ENCODE measurements at places on chromosomes 3 and 15.
A peak's percentile ranks its signal among the peaks of the same experiment; 100 is the strongest.

DNA sequence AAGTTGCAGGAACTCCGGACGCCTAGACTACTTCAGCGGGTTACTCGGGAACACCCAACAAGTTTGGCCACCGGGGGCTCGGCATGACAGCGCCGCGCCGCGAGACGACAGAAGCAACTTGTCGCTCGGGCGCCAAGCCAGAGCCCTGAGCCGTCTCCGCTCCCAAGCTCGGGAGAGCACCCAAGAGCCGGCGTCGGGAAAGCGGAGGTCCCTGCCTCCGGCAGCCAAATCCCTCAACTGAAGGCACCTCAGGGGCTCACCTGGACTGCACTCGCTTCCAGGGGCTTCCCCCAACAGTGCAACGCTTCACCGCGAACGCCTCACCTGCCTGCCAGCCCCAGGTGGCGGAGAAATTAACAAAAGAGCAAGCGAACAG lies 640 bp downstream of the MB21D2 start:
- DNase-seq: peak; percentile 75

GRCh38 chr3:24829011-24829581 lies 334.4 kb upstream of the THRB start:
- peak; percentile 67 for DNase-seq

GRCh38 chr3:128077202-128077624 lies 25.0 kb downstream of the SEC61A1 start:
- DNase-seq: peak; percentile 4

- peak; percentile 58 for DNase-seq
Observed at GRCh38 chr3:193605876-193606275, 12.9 kb downstream of the OPA1 start.

DNA sequence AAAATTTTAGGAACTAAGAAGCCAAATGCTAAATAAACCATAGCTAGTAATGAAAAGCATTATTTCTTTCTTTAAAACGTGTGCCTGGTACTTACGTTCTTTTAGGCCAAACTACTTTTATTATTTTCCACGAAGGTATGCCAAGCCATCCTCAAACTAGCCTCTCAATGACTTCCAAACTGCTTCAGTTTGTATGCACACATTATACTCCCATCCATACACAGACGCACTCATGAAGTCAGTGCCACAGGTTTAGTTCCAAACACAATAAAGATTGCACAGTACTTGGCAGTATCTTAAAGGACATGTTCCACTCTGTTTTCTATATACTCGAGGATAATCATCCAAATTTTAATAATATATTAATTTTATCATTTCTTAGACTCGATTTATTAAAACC lies 609.2 kb upstream of the ZNF385D start:
- no peak for DNase-seq

DNA sequence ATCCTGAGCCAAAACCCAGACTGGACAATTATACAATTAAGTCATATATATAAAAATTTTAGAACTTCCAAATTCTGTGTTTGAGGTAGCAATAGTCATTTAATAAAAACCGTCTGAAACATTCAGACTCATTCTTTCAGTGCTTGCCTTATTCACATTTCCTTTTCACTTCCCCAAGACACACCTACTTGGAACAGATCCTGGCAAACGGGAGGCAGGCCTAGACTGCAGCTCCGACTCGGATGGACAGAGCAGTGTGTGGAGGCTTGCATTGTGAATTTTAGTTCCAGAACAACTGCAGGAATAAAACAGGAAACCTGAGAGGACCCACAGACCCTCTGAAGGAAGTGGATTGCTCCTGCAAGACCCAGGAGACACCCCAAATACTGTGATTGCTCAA lies 341.4 kb downstream of the CNTN3 start:
- no peak for DNase-seq

DNA sequence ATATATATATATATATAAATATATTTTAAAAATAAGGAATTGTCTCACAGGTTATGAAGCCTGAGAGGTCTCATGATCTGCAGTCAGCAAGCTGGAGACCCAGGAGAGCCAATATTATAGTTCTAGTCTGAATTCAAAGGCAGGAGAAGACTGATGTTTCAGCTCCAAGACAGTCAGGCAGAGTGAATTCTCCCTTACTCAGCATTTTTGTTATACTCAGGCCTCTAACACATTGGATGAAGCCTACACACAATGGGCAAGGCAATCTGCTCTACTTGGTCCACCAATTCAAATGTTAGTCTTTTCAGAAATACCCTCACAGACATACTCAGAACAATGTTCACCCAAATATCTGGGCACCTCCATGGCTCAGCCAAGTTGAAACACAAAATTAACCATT lies 157.2 kb downstream of the GOLIM4 start:
- DNase-seq: no peak

DNA sequence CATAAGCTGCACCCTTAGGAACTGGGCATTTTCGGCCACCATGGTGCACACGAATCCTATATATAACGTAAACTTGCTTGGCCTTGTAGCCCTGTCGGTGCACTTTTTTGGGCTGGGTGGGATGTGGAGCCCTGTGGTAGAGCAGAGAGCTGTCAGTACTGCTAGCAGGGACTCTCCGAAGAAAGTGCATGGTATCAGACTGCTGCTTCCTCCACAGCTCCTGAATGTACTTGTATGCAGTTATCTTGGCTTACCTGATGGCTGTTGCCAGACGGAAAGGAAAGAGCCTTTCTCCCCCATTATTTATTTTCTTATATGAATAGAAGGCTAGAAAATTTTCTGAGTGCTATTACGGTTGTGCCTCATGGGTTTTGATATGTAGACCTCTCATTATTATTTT lies 8.4 kb downstream of the GALK2 start:
- DNase-seq: no peak

- DNase-seq: no peak
Observed at GRCh38 chr3:59547874-59548273, 498.0 kb upstream of the CFAP20DC start.

DNA sequence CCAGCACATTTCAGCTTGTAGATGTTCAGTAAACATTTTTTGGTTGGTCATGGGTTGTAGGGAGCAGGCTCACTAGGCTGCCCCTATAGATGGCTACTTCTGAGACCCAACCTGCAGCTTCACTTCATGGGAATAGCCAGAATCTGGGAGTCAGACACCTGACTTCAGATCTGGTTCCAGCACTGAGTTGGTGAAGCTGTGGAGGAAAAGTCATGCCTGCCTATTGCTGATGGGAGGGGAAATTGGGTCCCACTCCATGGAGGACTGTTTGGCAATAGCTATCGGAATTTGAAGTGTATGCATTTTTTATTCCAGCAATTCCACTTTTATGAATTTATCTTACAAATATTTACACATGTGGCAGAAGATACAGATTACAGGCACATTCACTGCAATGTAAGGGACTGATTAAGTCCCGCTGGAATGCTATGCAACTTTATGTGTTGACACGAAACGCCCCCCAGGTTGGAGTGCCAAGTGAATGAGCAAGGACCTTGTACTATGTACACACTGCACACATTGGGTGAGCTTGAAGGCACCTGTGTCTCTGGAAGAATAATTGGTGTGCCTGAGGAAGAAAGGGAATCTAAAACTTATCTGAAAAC lies 7.8 kb upstream of the CCR1 start:
- no peak for DNase-seq

DNA sequence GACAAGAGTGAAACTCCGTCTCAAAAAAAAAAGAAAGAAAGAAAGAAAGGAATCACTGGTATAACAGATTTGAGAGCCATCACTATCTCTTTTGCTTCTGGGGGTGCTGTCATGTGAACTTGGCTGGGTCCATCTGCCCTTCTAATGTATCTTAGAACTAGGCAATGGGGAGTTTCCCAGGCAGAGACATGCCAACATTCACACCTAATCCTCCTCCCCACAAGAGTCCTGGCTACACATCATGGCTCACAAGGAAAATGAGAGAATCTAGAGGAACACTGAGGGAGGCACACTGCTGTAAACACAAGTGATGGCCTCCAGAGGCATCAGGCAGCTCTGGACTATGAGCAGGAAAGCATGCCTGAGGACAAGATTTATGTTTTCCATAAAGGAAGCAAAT lies 67.8 kb upstream of the PPP2R3A start:
- DNase-seq: no peak

GRCh38 chr3:124558991-124559845 lies 171.0 kb upstream of the UMPS start:
- DNase-seq: peak; percentile 77
